ENCODE measurements at places on chromosomes 12 and 14.

DNA sequence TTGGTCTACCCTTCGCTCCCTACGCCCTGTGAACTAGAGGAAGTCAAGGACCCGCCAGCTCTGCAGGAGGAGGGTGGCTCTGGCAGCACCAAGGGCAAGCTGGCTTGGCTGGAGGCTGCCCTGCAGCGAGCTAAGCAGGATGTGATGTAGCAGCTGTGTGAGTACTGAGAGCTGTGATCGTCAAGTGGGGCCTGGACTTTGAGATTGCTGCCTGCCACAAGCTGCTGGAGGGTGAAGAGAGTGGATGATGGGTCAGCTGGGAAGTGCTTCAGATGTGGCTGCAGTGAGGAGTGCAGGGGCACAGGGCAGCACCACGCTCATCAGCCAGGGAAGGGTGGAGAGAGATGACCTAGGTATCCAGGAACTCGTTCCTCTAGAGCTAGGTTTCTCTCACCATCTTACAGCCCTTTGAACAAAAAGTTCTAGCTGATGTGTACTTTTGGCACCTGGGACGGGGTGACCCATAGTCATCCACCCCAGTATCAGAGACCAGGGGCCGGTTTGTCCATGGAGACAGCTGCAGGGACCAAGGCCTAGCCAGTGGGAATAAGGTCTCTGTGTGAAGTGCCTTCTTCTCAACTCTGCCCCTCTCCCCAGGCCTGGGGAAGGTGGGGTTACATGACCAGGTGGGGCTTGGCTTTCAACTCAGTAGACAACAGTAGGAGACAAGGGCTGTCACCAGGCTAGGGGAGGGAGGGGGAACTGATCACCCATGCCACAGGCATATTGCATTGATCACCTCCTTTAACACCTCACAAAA, 3.2 kb downstream of the KRT86 start:
- no peak for DNase-seq

DNA sequence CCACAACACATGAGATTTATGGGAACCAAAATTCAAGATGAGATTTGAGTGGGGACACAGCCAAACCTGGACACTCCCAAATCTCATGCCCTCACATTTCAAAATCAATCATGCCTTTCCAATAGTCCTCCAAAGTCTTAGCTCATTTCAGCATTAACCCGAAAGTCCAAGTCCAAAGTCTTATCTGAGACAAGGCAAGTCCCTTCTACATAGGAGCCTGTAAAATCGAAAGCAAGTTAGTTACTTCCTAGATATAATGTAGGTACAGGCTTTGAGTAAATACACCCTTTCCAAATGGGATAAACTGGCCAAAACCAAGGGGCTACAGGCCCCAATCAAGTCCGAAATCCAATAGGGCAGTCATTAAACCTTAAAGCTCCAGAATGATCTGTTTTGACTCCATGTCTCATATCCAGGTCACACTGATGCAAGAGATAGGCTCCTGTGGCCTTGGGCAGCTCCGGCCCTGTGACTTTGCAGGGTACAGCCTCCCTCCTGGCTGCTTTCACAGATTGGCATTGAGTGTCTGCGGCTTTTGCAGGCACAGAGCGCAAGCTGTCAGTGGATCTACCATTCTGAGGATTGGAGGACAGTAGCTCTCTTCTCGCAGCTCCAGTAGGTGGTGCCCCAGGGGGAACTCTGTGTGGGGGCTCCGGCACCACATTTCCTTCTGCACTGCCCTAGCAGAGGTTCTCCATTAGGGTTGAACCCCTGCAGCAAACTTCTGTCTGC, 60.1 kb downstream of the LRIG3 start:
- DNase-seq, result no peak

DNA sequence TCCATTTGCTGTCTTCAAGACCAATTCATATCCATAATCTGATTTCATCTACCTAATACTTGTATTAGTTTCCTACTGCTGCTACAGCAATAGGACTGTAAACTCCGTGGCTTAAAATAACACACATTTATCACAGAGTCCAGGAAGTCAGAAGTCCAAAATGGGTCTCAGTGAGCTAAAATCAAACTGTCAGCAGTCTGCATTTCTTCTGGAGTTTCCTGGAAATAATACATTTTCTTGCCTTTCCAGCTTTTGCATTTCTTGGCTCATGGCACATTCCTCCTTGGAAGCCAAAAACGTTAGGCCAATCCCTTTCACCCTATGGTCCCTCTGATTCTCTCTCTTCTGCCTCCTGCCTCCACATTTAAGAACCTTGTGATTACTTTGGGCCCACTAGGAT, 239.8 kb downstream of the PRKD1 start:
- DNase-seq, result no peak

- DNase-seq, result no peak
Measured at GRCh38 chr12:51390891-51391282, 319 bp downstream of the GALNT6 start.

- DNase-seq, result no peak
Measured at GRCh38 chr14:46574221-46574977, 77.2 kb downstream of the RPL10L start.

- DNase-seq, result no peak
Measured at GRCh38 chr14:102202944-102203343, 63.2 kb downstream of the WDR20 start.

DNA sequence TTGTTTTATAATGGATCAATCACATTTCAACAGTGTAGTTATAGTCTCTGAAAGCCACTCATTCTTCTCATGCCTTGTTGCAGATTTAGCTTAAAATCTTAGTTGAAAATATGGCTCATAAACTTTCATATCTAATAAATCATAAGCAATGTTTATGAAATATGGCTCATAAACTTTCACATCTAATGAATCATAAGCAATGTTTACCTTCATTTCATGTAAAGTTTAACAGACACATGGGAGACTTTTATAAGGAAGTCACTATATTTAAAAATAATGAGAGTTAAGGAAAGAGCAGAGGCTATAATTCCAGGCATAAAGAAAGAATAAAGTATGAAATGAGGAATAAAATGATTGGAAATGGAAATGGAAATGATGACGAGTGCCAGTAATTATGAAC, 1042.1 kb downstream of the FSCB start:
- no peak for DNase-seq

DNA sequence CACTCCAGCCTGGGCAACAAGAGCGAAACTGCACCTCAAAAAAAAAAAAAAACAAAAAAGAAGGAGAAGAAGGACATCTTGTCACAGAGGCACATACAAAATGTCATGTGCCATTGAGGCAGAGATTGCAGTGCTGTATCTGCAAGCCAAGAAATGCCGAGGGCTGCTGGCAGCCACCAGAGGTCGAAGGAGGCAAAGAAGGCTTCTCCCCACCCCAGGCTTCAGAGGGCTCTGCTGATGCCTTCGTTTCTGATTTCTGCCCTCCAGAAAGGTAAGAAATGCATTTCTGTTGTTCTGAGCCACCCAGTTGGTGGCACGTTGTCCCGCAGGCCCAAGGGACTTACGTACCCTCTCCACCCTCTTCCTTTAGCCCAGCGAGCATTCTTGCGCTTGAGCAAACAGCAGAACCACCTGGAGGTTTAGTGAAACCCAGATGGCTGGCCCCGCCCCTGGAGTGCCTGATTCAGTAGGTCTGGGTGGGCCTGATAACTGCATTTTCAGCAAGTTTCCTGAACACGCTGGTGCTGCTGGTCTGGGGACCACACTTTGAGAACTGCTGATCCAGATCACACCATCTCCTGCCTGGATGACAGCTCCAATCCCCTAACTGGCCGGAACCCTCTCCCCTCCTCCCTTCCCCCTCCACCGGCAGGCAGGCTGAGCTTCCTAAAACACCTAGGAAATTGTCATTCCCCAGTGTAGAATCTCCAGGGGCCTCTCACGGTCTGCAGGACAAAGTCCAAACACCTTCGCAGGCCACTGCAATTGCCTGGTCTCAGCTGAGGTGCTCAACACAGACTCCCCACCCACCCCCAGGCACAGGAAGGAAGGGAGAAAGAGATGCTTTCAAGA, 21.1 kb upstream of the SCARB1 start:
- no peak for DNase-seq

GRCh38 chr12:7144414-7145120, 14.4 kb downstream of the CLSTN3 start:
- no peak for DNase-seq

DNA sequence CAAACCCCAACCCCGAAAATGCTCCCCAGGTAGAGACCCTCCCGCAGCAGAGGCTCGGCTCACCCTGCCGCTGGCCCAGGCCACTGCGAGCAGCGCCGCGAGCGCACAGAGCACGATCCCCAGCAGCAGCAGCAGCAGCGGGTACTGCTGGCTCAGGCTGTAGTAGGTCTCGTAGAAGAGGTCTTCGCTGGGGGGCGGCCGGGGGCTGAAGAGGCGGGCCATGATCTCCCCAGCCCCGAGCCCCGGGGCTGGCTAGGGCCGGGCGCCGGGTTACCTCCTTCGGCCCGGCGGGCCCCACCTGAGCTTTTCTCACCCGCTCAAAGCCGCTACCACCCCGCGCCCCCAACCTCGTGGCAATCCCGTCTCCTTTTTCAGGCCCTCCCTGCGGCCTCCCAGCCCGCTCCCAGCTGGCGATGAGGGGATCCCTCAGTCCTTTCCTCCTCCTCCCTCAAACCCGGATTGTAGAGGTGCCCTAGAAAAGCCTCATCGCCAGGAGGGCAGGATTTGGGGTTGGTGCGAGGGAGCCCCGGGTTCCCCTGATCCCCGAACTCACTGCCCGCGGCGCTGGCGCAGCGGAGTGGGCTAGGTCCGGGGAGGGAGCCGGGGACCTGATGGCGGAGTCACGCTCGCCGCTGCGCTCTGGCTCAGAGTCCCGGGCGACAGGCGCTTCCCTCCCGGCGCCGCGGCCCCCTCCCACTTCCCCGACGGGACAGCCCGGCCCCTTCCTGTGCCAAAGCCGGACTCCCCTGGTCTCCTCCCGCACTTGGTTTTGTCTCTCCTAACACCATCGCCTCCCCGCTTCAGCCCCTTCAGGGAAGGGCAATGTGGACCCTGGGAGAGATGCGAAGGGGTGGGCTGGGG, at the start of gene ADCY4:
ADCY4 (minus strand) TSS at position 641 of the 861 bp plus-strand sequence; CDS start at position 222, 419 bp downstream.
- no peak for DNase-seq

DNA sequence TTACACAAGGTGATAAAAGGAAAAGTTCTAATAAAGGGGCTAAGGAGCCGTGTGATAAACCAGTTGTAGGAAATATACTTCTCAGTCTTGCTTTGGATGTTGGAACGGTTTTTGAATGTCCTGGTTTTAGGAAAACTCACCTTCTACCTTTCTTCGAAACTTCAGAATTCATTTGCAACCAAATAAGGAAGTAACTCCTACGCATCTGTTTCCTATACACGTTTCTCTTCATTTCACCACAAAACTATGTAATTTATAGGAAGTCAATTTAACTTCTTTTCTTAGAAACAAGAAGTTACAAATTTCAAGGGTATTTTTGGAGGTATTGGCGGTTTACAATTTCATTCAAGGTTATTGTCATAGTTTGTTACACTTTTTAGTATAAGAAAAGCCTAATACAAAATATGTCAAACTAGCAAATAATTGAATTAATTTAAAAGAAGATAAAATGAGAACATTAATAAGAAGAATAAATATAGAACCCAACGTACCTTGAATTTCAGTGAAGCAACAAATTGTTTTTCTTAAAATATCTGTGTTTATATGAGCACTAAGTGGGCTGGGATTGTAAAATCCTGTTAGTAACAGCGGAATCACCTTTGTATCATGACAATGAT, 33.2 kb upstream of the CD69 start:
- DNase-seq, result no peak

GRCh38 chr12:96420277-96420835, 20.1 kb upstream of the CDK17 start:
- DNase-seq, result no peak

DNA sequence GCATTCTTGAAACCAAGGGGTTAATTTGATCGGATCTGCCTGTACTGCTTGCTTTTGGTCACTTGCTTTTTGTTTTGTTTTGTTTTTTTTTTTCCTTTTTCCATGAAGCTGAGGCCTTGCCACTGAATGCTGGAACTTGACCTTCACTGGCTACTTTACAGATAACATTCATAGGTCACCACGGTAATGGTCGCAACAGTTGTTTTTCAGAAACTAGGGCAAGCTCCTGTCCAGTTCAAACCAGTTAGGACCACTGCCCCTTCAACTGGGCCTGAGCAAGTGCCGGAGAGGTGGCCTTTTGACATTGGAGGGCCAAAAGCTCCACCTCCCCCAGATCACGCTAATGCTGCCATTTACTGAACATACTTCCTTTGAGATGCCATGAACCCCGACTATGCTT, 147.6 kb downstream of the FOXN3 start:
- no peak for DNase-seq

DNA sequence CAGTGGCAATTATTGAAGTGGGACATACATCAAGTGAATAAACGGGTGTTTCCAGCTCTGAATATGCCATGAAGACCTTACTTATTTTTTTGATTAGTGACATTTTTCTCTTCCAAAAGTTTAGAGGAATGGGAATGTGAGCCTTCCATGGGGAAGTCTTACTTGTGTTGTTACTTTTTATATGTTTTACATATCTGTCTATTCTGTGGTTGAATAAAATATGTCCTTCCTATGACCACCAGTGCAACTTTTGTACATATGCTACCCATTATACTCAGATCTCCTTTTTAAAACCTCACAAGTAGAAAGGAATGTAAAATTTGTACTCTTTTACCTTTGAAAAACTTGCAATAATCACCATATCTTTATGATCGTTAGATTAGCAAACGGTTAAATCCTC, 132.7 kb downstream of the MSRB3 start:
- DNase-seq, result no peak

DNA sequence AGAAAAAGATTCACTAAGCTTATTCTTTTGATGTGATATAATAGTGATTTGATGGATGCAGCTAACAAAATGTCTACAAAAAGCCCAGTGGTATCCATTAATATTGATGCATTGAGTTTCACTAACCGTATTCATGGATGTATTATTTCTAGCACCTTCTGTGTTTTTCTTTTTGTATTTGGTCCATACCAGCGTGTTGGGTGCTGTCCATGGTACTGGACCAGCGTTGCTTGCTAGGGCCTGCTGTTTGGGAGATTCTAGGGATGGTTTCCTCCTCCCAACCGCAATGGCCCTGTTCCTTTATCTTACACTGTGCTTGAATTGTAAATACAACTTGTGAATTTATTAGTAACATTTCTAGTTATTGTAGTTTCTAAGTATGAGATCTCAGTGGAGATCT, 31.7 kb downstream of the ANO4 start:
- peak; percentile 72 for DNase-seq

GRCh38 chr12:69837657-69838415, 12.8 kb downstream of the MYRFL start:
- DNase-seq, result no peak

GRCh38 chr14:101623685-101624444, 62.6 kb downstream of the DIO3 start:
- no peak for DNase-seq
